ENCODE measurements at places on chromosomes 7 and 10.

DNA sequence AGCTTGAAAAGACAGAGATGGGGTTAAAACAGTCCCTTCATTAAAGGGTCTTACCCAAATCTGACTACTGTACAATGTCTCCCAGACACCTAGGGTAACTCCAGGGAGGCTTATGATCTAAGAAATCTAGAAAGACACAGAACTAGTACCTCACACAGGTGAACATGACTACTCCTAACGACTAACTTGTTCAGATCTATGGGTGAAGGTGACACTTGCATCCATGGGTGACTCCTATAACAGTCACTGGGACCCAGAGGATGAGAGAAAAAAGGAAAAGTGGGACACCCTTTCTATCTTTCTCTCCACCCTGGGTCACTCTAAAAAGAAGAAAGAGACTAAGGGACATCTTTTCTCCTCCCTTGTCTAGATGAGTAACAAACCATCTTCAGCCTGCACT is 19.2 kb downstream of the AKR1C8 start:
- no peak for DNase-seq

DNA sequence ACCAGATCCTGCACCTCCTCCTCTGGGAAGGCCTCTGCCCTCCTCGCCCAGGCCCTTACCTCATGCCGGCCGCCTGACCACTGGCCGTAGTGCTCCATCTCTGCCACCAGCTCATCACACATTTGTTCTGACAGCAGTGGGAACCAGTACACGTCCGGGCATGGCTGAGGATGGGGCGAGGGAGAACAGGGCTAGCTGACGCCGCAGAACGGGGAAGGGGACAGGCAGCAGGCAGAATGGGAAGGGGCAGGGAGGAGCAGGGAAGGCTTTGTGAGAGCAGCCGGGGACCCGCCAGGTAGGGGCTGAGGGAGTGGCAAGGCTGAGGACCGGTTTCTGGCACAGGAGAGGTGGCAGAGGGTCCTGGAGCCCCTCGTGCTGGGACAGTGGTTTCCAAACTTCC is 8.0 kb upstream of the MOGAT3 start:
- DNase-seq: no peak

GRCh38 chr7:40827222-40828085 is 692.6 kb downstream of the SUGCT start:
- no peak for DNase-seq

DNA sequence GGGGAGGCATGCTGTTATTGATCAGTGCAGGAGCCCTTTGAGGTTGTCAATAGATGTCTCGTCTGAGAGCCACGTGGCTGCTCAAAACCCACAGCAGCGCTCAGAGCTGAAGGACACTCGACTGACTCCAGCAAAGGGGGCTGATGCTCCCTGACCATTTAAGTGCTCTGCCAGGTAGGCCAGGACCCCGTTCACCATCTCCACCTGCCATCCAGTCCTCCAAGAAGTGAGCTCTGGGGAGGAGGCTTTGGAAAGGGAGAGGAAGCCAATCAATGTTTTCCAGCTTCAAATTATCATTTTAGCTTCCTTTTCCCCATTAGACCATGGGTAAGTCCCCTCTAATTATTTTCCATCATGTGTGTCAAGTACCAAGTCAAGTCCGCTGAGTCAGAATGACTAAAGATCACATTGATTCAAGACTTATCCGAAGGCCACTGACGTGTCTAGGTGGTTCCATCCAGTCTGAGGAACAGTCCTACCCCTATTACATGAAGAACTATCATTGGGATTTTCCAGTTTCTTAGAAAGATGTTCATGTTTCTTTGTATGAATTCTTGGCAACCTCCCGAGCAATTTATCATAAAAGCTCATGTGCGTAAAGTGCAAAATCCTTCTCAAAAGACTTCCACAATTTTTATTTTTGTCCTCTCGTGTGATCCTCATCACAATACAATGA is 302.6 kb upstream of the LYZL1 start:
- DNase-seq: no peak

DNA sequence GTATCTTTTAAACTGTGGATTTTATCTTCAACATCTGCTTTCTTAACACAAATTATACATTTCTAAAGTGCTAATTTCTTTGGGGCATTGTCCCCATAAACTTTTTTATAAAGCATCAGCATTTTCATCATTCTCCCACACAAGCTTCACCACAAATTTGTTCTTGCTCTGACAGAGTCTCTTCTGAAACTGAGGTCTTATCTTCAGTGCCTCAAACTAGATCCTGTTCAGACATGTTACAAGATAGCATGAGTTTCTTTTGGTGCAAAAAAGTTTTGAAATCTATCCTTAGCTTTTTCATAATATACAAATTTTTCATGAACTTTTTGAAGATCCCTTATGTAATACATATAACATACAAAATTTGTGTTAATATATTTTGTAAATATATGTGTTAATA is 346.6 kb downstream of the IPMK start:
- DNase-seq: no peak

DNA sequence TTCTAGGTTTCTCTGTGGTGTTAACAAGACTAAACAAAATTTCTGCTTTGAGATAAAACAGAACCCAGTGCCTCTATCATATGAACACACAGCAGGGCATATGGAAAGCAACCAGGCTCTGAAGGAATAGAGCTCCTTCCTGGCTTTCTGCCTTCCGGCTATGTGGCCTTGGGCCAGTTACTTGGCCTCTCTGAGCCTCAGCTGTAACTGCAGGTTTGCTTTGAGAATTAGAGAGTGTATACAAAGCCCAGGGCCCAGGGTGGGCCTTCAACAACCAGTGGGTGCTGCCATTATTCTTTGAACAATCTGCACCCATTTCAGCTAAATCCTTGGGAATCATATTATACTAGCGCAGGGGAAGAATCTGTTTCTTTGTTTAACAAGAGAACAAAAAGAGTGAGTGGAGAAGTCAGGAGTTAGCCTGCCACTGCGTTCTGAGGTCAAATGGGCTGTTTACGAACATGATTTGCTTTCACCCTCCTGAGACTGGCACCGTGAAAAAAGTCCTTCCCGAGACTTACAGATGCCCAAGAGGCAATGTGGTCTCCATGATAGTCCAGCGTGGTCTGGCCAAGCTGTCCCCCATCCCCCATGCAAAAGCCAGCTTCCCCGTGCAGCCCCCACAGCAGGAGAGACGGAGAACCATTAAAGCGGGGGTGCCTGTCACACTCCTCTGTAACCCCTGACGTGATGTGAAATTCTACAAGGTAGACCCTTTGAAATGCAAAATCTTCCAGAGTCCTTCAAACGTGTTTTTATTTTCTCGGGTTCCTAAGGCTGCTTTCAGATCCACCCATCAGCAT is 4.9 kb downstream of the FAM53B start:
- DNase-seq: no peak

DNA sequence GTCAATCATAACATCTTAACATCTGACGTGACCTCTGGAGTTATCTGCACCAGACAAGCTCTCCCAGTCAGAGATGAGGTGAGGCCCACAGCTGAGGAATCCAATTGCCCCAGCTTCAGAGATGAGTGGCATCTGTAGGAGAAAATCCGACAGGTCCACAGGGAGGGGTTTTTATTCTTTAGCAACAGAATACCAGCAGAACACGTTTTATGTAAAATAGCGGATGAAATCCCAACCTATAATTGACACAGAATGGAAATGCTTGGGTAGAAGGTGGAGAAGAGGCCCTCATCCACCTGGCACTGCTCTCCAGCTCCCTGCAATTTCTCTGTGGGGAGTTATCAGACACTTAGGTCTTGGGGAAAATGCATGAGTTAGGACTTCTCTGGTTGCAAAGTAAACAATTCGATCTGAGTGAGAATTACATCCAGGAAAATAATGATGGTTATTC is 144.2 kb upstream of the NRP1 start:
- no peak for DNase-seq

DNA sequence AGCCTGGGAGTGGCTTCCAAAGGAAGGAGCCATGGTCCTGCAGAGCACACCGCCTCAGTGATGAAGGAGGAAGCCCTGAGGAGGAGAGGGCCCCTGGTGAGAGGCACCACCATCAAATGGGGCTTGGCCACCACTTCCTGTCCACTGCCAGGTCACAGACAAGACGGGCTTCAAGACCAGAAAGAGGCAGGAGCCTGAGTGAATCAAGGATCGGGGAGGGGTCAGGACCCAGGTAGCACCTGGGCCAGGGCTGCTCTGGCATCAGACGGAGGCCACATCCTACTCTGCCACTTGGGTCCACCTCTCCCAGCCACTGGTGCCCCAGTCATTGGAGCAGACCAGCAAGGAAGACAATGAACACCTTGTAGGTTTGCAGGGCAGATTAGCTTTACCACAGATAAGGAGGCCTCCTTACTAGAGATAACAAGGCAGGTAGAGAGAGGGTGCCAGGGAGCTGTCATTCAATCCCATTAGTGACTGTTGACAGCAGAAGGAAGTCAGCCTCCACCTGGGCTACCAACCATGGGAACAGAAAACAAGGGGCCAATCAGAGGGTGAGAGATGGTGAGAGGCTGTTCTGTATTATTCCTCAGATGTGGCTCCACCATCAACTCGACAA is 143.4 kb downstream of the TNS3 start:
- no peak for DNase-seq

DNA sequence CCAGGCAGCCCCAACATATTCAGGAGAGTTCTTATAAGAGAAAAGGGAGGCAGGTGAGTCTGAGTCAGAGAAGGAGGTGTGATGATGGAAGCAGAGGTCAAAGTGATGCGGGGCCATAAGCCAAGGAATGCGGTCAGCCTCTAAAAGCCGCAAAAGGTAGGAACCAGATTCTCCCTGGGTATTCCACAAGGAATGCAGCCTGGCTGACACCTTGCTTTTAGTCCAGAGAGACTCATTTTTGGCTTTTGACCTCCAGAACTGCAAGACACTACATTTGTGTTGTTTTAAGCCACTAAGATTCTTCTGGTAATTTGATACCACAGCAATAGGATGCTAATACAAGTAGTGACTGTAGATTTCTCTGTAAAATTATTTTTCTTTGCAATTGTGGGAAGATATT is 151.5 kb upstream of the EEPD1 start:
- DNase-seq: no peak

DNA sequence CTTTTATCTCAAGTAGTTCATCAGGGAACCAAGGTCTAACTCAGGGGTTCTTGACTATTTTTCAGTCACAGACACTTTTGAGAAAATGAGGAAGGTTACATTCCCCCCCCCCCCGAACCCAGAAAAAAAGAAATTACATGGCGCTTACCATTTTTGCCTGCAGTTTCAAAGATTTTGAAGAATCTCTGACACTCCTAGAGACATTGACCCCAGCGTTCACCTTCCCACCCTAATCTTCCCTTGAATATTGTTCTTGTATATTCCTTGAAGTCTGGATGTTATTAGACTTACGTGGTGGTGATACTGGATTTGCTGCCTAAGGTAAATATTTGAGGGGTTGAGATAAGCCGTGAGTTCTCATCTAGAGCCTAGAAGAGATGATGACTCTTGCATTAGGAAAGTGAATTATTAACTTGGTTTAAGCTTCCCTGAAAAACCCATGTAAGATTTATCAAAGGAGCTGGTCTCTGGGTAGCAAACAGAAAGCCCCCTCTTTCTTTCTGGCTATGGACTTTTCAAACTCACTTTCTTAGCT is 245.7 kb upstream of the FOXK1 start:
- DNase-seq: no peak

DNA sequence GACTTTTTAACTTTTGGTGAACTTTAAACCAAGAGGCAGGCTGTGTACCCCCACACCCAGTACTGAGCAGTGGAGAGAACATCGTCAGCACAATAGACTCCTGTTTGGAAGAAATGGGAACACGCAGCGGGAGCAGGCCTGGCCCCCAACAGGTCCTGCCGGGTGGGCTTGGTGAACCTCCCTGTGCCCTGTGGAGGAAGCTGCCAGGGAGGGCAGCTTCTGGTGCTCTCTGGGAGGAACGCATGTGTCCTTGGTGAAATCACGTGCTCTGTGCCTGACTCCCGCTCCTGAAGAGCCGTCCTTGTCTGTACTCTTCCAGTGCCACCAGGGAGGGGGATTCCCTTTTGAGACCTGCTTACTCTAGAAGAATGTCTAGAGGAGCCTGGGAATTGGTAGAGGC is 31.6 kb downstream of the CHAT start:
- DNase-seq: no peak

GRCh38 chr7:71976645-71977044 is 435.5 kb downstream of the CALN1 start:
- DNase-seq: no peak

DNA sequence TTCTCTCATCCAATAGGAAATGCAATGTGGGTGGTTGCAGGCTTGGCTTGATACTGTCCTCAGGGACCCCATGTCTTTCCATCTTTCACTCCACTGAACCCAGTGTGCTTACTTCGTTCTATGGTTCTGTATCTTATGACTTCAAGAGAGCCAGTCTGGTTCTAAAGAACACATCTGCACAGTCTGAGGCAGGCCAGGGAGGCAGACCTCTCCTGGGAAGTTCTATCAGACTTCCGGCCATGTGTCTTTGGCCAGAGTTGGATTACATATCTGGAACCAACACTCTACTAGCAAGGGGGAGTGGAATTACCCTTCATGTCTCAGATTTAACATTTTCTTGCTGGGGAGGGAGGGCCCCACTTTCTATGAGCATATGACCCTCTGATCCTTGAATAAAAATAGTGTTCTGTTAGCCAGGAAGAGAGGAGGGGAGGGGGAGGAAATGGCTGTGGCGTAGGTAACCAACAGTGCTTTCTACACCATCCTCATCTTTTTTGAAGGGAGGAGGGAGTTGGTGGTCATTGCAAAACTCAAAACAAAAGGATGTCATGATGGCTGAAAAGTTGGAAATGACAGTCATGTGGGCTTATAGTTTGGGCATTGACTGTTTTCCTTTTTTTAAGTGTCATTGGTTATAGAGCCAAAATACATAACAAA is 370.2 kb downstream of the GATA3 start:
- DNase-seq: no peak

DNA sequence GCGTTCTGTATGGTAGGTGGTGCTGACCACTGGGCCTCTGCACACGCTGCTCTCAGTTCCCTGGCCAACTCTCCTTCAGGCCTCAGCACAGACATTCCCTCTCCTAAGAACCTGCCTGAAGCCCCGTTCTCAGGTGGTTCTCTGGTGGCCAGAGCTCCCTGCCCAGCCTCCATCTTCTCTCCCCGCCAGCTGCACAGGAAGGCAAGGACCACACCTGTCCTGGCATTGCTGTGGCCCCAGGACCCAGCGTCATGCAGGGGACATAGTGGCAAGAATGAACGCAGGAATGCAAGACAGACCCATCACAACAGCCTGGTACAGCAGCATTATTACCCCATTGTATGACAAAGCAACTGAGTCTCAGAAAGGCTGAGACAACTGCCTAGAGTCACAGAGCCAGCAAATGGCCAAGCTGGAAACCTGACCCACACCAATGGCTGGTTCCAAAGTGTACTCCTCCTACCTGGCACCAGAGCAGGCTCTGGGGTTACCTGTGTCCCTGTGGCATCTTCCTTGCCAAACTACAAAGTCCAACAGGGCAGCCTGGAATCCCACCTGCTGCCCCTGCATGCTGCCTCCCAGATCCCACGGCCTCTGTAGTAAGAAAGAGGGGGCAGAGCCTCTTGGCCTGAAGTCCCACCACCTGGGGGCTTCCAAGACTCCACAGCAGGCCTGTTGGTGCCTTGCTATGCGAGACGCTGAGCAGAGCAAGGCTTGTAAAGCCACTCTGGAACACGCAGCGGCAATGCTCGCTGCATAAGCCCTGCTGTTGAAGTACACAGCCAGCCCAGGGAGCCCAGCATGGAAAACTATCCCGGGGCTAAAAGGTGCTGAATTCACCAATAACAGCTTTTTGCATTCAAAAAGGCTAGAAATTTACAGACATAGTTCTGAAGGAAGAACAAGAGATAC is 73.3 kb downstream of the CHST15 start:
- DNase-seq: no peak

GRCh38 chr10:65496541-65496940 is 1429.3 kb upstream of the LRRTM3 start:
- no peak for DNase-seq

- DNase-seq: no peak
Measured at GRCh38 chr10:9035355-9035754, 980.9 kb downstream of the GATA3 start.

GRCh38 chr7:90720984-90721760 is 125.1 kb downstream of the CDK14 start:
- no peak for DNase-seq

Measured in hypothalamus (tissue), 51 donors.